H4 (cell line): ENCODE measurements at places on chromosomes 4 and X. TPM values are rescaled to one million over a fixed set of nuclear protein-coding genes. Genes with fewer than 3 reads are reported as not detected.
A peak's percentile ranks its signal among the peaks of the same experiment; 100 is the strongest.

Gene DUX4
- total RNA-seq: not detected in 2 replicates

Gene TRPC3
- total RNA-seq: 0.55 and 2.3 TPM in 2 replicates

Gene HTN3
- not detected in 2 replicates for total RNA-seq

Gene ELF4
- total RNA-seq: 11.4 and 11.9 TPM in 2 replicates

Gene PAGE2B
- total RNA-seq: not detected in 2 replicates

- DNase-seq: peak; percentile 69
Measured at GRCh38 chr4:8010618-8011017, 71.0 kb upstream of the AFAP1 start.

- no peak for DNase-seq
Measured at GRCh38 chrX:105738162-105738561, 84.2 kb upstream of the NRK start.

DNA sequence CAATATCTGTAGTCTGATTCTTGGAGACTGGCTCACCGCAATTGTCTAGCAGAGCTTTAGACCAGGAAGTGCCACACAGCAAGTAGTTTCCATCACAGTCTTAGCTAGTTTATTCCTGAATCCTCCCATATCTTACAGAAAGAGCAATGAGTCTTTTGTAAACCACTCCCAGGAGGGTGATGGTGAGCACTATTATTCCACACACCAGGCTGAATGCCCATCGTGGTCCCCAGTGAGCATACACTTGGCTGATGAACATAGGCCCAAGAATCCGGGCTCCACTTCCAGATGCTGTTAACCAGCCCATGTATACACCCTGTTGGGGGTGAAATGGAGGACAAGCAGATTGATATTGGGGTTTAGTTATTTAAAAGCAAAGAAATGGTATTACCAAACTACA, 39.8 kb downstream of the PLK4 start:
- no peak for DNase-seq

DNA sequence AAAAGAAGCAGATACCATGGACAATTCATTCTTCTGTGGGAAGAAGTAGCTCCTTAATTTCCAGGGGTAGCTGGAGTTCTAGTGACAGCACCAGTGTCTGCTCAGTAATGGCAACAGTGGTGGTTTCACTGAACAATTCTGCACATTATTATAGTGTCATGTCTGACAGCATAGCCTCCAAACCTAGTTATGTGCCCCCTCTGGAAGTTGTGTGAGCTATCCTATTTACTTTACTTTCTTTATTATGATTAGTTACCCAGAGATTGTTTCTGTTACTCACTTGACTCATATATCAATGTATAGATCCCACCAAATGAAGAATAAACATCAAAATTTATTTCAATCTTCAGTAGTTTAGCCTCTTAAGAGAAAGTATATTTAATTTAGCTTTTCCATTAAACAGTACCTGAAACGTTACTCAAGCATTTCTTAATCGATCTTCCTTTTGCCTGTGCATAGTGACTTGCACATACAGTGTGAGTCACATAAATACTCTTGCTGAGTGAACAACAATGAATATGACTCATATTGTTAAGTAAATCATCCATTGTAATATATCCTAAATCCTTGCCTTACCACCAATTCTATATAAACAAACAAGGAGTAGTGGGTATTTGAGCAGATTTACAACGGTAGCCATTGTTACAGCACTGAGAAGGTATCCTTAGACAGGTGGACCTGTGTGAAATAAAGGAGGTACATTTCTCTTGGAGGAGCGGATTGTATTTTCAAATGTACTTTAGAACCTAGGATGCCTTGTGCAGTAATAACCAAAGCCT, 534.7 kb downstream of the ANKRD50 start:
- peak; percentile 84 for DNase-seq

DNA sequence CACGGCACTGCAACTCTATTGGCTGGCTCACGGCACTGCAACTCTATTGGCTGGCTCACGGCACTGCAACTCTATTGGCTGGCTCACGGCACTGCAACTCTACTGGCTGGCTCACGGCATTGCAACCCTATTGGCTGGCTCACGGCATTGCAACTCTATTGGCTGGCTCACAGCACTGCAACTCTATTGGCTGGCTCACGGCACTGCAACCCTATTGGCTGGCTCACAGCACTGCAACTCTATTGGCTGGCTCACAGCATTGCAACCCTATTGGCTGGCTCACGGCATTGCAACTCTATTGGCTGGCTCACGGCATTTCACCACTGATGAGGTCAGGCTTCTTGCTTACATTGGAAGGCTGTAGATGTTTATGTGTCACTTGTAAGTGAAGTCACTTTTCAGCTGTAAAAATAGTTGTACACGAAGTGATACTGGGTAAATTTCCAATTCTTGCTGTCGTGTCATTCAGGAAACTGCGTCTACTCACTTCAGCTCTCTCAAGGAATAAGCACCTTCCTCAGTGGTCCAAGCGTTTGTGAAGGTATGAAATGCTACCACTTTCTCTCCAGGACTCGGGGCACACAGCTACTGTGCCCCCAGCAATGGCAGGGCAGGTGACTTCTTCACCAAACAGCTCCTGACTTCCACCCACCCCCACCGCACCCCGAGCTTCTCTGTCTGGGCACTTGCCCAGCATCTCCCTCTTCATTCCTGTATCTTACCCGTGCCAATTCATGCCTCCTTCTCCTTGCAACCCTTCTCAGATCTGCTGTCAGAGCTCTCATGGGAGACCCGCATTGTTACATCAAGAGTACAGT, 141.3 kb downstream of the AFAP1 start:
- no peak for DNase-seq

- no peak for DNase-seq
Measured at GRCh38 chr4:15163284-15163645, 161.0 kb downstream of the CPEB2 start.

- DNase-seq: peak; percentile 42
Measured at GRCh38 chrX:119655125-119655524, 37.8 kb downstream of the SEPTIN6 start.

DNA sequence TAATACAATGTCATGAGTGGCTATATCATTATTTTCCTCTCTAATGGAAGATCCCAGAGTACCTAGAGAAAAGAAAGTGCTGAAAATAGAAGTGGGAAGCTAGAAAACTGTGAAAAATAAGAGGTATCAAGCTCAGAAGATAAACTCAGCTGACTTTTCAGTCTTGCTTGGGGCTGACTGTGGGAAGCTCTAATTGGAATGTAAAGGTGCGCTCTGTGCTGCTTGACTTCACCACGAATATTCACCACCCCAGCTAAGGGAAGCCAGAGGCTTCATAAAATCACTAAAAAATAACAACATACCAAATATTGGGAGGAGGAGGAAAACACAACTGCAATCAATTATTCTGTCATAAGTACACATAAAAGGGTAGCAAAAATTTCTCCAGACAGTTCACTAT, 25.1 kb downstream of the NDST3 start:
- DNase-seq: no peak

GRCh38 chr4:4810092-4810774, 49.2 kb upstream of the MSX1 start:
- DNase-seq: no peak

GRCh38 chr4:62952366-62952765, 1456.9 kb downstream of the TECRL start:
- no peak for DNase-seq

- no peak for DNase-seq
Measured at GRCh38 chr4:19941434-19941833, 310.3 kb upstream of the SLIT2 start.

- no peak for DNase-seq
Measured at GRCh38 chrX:149069899-149070298, 435.2 kb downstream of the IDS start.

GRCh38 chr4:41509451-41509866, 28.5 kb upstream of the LIMCH1 start:
- peak; percentile 30 for DNase-seq

GRCh38 chr4:76589402-76589801, 154.4 kb downstream of the SHROOM3 start:
- peak; percentile 31 for DNase-seq

- peak; percentile 33 for DNase-seq
Measured at GRCh38 chr4:69689599-69689998, 36.6 kb upstream of the UGT2A1 start.

GRCh38 chr4:88908003-88908402, 149.0 kb downstream of the FAM13A start:
- no peak for DNase-seq

DNA sequence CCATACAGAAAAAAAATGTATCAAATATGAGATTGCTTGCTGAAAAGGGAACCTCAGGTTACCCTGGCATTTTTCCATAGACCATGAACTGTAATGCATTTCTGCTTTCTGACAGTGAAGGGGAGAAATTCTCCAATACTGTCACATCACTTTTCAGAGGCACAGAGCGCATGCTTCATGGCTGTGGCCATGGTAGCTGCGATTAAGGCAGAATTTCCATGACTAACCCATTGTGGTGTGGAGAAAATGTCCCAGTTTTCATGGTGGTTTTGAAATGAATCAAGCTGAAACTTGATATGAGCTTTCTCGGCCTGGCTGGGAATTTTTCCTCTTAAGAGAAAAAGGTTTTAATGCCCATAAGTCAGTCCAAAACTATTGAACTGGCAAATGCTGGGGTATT, 39.5 kb upstream of the MAP3K15 start:
- peak; percentile 79 for DNase-seq
